ENCODE measurements at places on chromosomes 7 and 10.

DNA sequence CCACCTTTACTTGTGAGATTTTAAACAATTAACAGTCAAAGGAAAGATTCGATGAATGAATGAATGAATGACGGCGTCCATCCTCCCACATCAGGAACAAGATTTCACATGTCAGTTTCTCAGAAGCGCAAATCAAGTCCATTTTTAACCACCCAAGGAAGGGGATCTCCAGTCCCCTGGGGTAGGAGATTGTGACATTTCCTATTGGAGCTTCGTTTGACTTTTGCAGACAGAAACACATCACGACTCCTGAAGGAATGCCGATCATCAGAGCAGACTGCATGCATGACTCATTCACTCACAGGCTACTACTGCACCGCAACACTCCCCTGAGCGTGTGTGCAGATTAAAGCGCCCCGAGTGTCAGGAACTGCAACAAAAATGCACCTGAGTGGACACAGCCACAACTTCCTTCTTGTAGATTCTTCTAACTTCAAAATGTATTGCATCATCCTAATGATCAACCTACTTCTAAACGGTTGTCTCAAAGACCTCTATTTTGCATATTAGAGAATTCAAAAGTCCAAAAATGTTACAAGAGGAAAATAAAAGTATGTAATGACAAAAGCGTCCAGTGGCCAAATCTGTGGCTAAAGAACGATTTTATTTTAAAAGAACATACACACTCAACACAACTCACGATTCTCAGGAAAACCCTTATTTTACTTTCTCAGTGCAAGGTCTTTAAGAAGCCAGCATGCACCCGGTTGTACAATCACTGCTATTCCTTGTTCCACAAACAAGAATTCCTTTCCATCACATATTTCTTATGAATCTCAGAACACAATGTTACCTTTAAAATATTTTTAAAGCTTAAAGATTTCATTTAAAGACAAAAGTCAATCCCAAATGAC lies 172.6 kb downstream of the FAM107B start:
- no peak for DNase-seq

DNA sequence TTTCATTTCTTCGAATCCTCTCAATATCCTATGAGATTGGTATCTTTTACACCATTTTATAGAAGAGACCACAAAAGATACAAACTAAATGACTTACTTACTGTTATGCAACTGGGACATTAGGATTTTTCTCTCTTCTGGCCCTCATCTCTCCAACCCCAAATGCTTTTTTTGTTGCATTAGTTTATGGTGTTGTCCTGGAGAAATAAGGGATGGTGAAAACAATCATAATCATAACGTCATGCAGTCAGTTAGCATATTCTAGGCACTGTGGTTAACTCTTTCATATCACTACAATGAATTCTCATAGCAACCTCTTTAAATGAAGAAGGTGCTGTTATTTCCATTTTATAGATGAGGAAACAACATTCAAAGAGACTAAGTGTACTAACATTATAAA lies 104.6 kb downstream of the PON1 start:
- DNase-seq = no peak

- DNase-seq = no peak
Observed at GRCh38 chr10:132872658-132873057, 69.7 kb downstream of the CFAP46 start.

DNA sequence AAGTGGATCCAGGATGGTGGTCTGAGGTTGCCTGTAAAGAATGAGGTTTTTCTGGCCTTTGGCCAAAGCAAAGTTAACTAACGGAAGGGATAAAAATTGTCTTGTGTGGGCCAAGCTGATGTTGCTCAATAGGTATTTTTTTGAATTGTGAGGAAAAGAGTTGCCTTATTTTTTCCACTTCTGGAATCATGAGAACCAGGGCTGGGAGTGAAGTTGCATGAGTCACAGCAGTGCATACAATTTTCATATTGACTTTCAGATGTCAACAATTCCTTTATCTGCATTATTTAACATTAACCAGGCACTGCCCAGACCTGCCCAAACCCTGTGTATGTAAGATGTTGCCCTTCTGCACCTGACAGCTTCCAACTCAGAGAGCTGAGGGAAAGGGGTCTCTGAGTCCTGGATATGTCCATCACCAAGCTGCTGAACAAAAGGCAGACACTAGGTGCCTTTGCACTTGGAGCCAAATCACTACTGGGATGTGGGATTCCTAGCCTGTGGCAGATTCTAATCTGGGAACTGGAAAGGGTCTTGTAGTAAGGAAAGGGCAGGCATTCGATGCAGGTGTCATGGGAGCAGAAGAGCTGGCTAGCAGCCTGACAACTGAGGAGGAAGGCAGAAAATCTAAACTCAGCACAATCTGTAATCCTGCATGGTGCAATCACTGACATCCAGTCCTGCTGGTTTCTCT lies 52.3 kb upstream of the SLC35B4 start:
- no peak for DNase-seq
